ENCODE measurements at places on chromosomes 7 and 10.

DNA sequence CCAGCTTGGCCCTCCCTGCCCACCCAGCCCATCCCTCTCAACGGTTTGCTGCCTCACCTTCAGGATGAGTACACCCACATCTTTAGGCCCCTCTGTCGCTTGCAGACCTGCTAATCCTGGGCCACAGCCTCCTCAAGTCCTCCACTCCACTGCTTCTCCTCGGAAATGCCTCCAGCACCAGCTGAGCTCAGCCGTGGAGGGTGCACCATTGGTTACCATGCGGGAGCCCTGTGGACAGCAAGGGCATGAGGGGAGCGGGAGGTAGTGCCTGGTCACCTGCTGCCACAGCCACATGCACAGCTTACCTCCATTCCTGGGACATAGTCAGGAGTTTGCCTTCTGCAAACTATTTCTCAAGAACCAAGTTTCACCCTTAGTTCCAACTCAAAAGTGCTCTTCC, 286.3 kb upstream of the ZMIZ1 start:
- DNase-seq: no peak

DNA sequence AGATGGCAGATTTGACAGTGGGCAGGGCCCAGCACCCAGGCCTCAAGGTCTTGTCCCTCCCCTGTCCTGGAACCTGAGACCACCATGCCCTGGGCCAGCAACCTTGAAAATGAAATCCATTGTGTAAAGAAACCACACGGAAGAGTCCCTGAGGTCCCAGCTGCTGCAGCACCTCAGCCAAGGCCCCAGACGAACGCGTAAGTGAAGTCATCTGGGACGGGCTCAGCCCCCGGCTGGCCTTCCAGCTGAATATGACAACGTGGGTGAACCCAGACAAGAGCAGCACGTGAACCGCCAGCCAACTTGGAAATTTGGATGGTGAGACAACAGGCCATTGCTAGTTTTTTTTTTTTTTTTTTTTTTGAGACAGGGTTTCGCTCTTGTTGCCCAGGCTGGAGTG, 70.3 kb downstream of the CYTH3 start:
- DNase-seq: no peak

DNA sequence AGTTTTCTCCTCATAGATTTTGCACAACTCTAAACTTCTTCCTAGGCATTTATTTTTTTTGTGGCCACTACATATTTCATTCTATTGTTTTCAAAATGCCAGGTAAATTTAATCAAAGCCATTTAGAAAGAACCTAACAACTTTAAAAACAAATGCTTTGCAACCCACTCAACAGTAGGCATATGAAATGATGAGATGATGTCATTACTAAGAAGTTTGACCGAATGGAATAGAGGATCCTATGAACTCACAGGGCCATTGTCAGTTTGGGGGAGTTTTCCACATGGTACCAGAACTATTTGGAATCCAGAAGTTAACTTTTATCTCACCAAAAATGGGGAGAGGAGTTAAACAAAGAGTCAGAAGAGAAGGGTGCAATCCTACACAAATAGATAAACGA, 100.7 kb upstream of the INHBA start:
- DNase-seq: no peak

GRCh38 chr10:120460776-120461175, 3.7 kb downstream of the PLPP4 start:
- no peak for DNase-seq

DNA sequence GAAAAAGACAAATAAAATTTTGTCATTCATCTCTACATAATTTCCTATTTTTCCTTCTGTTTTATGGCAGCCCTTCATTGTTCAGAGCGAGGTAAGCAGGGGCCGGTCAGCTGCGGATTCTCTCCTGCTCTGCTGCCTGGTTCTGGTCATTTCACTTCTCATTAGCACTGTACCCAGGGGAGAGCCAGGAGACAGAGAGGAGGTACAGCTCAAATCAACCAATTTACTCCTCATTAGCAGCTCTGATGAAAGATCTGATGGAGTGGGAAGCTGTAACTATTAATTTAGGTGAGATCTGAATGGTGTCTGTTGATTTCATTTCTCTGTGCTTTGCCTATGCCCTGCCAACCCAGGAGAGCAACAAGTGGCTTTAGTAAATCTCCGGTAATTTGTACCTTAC, 241.5 kb upstream of the PFKP start:
- DNase-seq: no peak

GRCh38 chr10:116143673-116144222, 129.3 kb downstream of the GFRA1 start:
- DNase-seq: no peak

GRCh38 chr10:107118866-107119265, 45.6 kb downstream of the SORCS1 start:
- no peak for DNase-seq

- no peak for DNase-seq
Observed at GRCh38 chr10:33410096-33410859, 75.8 kb upstream of the NRP1 start.

DNA sequence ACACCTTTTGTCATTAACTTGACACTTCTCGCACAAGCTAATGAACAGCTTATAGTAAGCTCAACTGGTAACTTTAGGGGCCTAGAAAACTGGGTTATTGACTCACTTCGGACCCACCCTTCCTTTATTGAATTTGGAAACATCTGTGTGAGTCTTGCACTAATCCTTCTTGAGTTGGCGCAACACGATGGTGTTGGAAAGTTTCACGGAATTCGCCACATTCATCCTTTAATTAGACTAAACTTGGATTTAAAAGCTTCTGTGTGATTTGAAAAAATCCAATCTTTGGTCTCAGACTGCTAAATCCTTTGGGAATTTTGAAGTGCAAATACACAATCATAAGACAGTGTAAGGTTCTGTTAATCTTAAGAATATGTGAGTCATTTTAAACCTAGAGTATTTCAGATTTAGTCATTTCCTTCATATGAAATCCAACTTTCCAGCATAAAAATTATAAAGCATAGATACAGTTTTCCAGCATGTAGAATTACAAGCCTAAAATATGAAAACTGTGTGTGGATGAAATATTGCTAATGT, 15.1 kb downstream of the FZD8 start:
- no peak for DNase-seq

DNA sequence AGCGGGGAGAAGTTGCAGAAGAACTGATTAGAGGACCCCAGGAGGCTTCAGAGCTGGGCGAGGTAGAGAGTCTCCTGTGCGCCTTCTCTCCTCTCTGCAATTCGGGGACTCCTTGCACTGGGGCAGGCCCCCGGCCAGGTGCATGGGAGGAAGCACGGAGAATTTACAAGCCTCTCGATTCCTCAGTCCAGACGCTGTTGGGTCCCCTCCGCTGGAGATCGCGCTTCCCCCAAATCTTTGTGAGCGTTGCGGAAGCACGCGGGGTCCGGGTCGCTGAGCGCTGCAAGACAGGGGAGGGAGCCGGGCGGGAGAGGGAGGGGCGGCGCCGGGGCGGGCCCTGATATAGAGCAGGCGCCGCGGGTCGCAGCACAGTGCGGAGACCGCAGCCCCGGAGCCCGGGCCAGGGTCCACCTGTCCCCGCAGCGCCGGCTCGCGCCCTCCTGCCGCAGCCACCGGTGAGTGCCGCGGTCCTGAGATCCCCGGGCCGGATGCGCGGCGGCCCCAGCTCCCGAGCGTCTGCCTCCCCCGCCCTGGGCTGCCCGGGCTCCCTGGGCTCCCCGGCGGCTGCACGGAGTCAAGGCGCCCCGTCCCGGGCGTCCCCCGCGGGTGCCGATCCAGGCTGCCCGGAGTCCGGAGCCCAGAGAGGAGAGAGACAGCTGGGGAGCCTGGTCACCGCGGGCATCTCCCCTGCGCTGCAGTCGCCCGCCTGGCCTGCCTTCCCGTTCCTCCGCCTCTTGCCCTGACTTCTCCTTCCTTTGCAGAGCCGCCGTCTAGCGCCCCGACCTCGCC, at the start of gene PLAU:
Gene PLAU (plus strand): TSS at position 369 of the 789 bp plus-strand sequence. CDS start 424 bp downstream, outside the sequence.
- DNase-seq: no peak

DNA sequence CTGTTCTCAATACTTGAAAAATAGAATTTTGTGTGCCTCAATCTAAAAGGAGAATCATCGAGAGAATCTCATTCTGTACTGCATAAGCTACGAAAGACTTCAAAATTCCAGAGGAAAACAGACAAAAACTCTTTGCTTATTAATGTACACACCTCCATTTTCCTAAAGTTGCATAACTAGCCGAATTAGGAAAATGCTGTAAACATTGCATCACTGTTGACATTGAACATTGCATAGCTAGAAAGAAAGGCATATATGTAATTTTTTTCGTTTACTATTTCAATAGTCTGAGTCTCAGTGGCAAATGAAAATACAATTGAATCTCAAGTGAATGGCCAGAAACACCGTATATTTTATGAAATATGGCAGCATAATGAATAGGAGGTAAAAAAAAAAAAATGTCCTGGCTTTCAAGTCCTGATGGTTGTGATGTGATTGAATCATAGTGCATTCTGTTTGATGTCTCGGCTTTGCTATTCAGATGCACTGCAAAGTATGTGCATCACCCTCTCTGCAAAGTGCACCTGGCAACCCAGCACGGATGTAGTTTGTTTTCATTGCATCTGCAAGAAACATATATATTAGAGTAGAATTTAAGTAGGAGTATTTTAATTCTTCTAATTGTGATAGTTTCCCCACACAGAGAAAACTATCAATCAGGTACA, 196.7 kb downstream of the VTI1A start:
- DNase-seq: no peak

Data from COR-L47 (cell line).